ENCODE measurements at places on chromosomes 5 and 9.

DNA sequence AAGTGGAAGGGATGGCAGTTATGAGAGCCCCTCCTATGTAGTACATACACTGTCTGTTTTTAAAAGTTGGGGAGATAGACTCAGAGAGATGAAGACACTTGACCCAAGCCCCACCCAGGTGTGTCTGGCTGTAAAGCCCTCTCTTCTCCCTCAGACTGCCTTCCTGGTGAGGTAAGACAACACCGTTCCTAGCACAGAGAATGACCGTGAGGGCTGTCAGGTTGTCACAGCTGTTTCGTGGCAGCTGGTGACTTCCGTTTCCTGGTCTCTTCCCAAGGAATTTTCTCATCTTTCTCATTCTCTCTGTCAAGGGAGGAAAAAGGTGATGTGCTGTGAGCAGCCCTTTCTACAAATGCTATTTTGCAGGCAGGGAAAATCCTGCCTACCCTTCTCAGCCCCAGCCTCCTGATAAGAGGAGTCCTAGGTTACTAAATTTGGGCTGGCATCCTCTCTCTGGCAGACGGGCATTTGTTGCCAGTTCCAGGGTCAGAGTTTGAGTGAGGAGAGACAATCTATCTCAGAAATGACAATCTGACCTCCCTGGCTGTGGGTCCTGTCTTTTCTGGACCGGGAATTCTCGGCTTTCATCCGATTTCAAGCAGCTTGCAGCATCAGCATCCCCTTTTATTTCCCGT lies 263.5 kb upstream of the PANK3 start:
- DNase-seq, result no peak

- no peak for DNase-seq
Measured at GRCh38 chr5:158845941-158846340, 253.8 kb downstream of the EBF1 start.

DNA sequence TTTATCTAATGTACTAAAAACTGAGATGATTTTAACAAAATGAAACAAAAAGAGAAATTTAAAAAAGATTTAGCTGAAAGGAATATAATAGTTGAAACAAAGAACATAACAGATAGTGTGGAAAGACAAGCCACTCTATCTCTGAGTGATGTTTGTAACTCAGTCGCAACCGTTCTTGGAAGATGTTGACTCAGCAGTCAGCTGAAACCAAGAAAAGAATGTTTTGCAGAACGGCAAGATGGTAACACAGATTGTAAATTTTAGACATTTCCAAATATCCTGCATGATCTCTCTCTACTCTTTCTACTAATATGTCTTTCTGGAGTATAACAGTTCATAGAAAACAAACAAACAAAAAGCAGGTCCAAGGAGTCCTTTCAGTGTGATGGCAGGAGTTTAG lies 746.1 kb upstream of the CDH6 start:
- DNase-seq, result no peak

DNA sequence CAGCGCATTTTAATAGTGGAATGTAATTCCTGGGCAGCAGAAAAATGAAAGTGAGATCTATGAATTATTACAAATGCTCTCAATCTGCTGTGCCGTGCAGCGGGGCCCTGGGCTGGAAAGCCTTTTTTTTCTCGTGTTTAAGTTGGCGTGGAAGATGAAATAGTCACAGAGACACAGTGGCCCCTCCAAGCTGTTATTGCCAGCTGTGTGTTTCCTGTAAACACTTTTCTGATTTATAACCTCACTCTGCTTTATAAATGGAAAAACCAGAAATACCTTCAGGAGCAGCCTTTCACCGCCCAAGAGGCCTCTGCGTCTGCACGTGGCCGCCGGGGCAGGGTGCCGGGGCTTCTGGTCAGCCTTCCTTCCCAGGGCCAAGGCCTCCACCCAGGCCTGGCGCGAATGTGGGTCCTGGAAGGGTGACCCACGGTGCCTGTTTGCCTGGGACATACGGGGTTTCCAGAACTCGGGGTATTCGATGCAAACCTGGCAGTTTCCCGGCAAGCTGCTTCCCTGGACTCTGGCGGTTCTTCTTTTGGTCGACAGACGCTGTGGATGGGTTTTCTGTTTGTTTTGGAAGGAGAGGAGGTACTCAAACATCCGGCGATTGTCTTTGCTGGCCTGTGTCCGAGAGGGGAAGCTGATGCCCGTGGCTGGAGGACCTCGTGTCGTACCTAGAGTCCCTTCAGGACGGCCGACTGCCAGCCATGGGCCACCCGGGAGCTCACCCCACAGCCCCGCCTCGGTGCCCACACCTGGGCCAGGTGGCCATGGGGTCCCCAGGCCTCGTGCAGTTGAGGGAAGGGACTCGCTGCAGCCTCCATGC lies 256.7 kb downstream of the PARP8 start:
- DNase-seq, result no peak

DNA sequence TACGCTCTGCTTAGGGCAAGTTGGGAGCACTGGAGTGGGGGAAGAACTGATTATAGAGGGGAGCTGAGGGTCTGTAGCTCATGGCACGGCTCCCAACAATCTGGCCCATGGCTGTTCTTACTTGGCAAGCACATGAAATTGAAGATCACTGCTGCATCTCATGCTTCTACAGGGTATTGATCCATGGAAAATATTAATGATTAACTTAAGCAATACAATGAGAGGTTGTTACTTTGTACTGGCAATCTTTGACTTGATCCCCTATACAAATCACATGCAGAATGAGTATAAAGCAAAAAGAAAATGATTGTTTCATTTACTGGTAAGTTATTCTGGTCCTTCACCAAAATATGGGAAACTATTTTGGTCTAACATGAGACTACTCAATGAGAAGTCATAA lies 481.1 kb downstream of the PDE4D start:
- no peak for DNase-seq

- no peak for DNase-seq
Measured at GRCh38 chr9:89996773-89997172, 392.0 kb downstream of the GADD45G start.

DNA sequence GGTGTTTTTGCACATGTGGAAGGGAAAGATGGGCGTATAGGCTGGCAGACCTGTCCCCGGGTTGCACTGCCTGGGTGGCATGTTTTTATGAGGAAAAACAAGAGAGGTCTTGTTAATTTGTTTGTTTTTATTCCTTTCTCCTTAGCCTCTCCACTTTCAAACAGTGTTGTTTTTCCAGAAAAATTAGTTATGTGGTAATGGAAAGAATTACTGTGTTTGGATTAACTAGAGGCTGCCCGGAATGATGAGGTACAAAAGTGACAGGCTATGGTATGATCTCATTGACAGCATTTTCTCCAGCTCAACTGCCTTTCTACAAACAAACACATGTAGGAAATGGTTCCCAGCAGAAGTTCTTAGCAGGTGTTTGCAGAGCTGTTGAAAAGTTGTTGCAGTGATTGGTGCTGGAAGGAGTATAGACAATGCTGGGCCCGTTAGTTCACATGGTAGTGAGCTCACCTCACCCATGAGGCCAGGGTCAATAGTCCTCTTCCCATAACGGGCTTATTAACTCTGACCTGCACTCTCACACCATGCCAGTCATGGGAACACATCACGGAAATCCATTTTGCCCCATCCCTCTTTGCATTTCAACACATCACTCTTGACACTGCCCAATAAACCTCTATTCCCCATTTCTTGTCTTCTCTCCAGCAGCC lies 111.3 kb upstream of the SAP30L start:
- no peak for DNase-seq

Data from keratinocyte (primary cell).